ENCODE measurements at places on chromosomes 7 and 10.

DNA sequence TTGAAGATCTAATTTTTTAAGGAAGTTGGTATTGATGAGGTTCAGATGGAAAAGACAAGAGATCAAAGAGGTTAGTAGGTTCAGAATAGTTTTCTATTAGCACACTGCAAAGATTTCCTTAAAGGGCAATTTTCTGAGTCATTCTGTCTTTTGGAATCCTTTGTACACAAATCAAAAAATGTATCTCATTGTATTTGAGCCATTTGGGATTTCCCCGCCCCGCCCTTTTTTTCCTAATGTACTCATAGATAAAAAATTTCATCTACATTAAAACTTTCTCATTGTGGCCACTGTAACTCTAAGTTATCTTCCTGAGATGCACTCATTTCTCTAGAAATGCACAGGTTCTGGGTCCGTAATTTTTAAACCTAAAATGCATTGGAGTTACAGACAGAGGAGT, 12.1 kb downstream of the GIMAP6 start:
- no peak for DNase-seq

GRCh38 chr7:51606601-51607154, 290.1 kb upstream of the COBL start:
- DNase-seq, result no peak

GRCh38 chr10:132117636-132118190, 52.0 kb downstream of the JAKMIP3 start:
- DNase-seq, result no peak

GRCh38 chr10:21329995-21330627, 195.4 kb downstream of the SKIDA1 start:
- DNase-seq, result no peak
